Metanephros (tissue), 2 donors: ENCODE measurements at places on chromosomes 1 and 21. TPM values are rescaled to one million over a fixed set of nuclear protein-coding genes. Genes with fewer than 3 reads are reported as not detected.

The CD101 gene
- 2.4 TPM for total RNA-seq

The SH2D2A gene
- 0.64 TPM for total RNA-seq

The PM20D1 gene
- total RNA-seq, result 0.82 TPM

The C8A gene
- total RNA-seq, result not detected

The KCNE2 gene
- total RNA-seq, result not detected

The ST6GALNAC3 gene
- 49.0 TPM for total RNA-seq

The SERPINC1 gene
- total RNA-seq, result not detected

The AHDC1 gene
- total RNA-seq, result 45.4 TPM

The IL12RB2 gene
- 1.3 TPM for total RNA-seq

The OR6K3 gene
- total RNA-seq, result not detected

The CRYZL1 gene
- total RNA-seq, result 41.6 TPM
